Mesenteric fat pad (tissue), 1 donor: ENCODE measurements at places on chromosomes 1 and 21. TPM values are rescaled to one million over a fixed set of nuclear protein-coding genes. Genes with fewer than 3 reads are reported as not detected.

DNA sequence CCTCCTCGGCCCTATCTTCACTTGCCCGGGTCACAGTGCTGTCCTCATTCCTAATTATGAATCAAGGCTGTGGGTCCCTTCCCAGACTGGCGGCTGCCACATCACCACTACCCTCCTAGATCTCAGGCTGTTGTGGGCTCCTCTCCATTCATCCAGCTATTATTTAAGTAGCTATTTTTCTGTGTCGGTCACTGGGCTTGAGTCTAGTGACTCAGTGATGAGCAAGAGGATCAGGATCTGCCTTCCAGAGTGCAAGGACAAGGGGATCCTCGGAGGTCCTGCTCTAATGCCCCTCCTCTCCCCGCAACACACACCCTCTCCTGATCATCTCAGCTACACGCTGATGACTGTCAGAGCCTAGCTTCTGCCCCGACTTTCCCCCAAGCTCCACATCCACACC, 34.1 kb downstream of the CDCP2 start:
- no peak for DNase-seq

- DNase-seq, result no peak
Measured at GRCh38 chr1:157429601-157430240, 122.6 kb downstream of the FCRL5 start.

DNA sequence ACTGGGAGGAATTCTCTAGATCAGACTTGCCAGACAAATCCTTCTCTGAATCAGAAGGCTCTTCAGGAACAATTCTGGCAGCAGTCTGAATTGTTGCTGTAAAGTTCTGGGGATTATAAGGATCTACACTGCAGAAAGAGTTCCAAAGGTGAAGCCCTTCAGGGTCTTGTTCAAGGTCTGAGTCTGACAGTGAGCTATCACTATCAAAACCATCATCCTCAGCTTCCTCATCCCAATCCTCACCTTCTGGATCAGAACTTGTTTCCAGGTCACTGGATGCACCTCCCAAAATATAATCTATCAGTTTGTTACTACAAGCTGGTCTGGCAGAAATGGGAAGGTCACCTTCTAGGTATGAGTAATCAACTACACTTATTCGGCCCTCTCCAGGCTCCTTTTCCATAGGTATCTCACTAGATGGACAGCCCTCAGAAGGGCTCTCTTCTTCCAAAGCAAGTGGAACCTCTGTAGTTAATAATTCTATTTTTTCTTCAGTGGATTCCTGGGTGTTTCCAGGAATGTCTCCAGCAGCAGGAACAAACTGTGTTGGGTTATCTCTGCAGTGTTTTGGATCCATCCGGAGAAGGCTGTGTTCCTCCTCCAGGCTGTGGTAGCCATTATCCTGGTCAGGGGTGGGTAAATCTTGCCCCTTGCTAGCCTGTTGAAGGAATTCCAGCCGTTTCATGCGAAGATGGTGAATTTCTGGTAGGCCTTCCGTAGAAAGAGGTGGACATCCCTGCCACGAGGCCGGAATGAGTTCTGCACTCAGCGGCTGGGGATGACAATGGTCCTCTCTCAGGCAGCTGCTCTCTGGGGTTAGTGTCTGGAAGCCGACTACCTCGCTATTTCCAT, 1.6 kb downstream of the PPP1R15B start:
- no peak for DNase-seq

- no peak for DNase-seq
Measured at GRCh38 chr1:243433737-243434370, 178.0 kb downstream of the SDCCAG8 start.

DNA sequence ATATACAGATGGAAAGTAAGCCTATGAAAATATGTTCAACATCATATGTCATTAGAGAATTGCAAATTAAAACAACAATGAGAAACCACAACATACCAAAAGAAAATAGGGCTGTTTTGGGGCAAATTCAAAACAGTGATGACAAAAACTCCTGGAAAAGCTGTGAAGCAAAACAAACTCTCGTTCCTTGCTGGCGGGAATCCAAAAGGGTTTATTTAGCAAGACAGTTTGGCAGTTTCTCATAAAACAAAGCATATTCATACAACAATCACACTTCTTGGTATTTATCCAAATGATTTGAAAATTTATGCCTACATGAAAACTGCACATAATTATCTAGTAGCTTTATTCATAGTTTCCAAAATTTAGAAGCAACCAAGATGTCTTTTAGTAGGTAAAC, 44.4 kb downstream of the COL11A1 start:
- no peak for DNase-seq

DNA sequence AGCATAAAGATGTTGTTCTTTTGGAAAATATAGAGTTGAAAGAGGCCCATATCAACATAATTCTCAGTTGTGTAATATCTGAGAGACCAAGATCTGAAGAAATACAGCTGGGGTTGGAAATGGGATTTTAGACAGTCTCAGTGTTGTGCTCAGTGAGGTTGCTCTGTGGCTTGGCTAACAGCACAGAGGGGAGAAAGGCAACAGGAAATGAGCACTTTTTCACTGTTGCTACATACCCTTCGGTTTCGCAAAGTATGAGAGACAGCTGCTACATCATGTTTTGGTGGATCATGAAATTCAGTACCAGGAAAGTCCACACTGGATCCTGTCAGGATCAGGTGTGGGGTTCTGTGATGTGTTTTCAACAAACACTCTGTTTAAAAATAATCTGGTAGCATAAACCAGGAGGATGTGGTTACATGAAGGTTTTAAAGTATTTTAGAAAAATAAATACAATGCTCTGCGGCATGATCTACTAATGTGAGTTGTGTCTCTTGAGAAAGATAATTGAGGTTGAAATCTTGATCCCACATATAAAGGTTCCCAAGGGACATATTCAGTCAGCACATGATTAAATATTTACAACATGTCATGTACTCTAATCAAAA, 7.0 kb upstream of the GPR88 start:
- no peak for DNase-seq

GRCh38 chr1:21685946-21686678, 17.0 kb upstream of the RAP1GAP start:
- no peak for DNase-seq

DNA sequence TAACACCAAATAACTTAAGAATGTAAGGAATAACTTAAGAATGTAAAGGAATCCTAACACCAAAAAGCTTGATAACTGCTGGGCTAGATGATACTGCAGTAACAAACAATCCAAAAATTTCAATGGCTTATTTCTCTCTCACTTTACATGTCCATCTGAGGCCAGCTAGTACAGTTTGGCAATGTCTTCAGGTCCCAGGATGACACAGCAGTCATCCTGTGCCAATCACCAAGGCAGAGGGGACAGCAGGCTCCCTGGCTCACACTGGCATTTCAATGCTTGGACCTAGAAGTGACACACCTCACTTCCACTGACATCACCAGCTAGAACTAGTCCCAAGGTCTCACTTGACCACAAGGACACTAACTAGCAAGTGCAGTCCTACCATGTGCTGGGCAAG, 15.3 kb downstream of the DNAJC11 start:
- DNase-seq, result peak; percentile 30

DNA sequence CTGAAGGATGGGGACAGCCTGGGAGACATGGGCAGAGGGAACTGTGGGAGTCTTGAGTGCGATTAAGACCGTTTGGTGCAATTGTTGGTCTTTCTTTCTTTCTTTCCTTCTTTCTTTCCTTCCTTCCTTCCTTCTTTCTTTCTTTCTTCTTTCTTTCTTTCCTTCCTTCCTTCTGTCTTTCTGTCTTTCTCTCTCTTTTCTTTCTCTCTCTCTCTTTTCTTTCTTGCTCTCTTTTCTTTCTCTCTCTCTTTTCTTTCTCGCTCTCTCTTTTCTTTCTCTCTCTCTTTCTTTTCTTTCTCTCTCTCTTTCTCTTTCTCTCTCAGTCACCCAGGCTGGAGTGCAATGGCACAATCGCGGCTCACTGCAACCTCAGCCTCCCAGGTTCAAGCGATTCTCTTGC, 2.9 kb upstream of the KLHDC9 start:
- DNase-seq, result no peak

DNA sequence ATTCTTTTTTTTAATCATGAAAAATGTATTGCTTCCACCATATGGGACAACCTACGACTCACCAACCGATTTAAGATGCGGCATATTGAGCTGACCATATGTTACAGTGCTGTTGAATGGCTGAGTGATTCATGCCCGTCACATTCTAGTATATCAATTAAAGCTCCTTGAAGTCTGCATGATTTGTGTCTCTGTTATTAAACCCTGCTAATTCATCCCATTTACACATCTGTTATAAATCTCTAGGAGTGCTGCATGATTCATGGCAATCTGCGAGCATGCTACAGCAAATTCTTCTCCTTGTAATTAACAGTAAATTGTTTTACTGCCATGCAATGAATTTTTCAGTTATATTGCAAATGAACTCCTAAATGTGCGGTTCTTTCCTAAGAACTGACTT, 239.8 kb downstream of the USH2A start:
- no peak for DNase-seq

GRCh38 chr1:52358851-52359497, 7.0 kb downstream of the CC2D1B start:
- no peak for DNase-seq

- no peak for DNase-seq
Measured at GRCh38 chr1:66012106-66012784, 219.6 kb downstream of the PDE4B start.

DNA sequence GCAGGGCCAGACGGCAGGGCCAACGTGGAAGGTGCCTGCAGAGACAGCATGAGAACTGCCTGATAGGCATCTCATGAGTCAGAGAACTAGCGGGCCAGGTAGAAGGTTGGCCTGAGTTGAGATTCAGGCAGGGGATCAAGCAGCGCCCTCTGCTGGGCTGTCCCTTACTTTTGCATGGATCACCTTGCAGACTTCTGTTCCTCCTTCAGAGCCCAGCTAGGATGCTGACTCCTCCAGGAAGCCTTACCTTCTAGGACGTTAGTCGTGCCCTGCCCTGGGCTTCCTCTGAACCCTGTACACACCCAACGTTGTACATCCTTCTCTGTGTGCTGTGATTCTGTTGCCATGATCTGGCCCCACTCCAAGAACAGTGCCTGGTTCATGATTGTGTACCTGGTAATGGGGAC, 231.3 kb upstream of the VAMP3 start:
- DNase-seq, result no peak

DNA sequence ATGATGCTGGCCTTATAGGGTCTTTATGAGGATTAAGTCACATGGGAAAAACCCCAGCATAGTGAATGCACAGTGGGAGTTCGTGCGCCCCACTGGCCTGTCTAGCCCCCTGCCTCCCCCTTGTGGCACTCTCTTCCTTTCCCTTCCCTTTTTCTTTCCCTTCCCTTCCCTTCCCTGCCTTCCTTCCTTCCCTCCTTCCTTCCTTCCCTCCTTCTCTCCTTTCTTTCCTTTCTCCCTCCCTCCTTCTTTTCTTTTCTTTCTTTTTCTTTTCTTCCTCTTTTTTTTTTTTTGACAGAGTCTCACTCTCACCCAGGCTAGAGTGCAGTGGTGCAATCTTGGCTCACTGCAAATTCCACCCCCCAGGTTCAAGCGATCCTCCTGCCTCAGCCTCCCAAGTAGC, 38.6 kb downstream of the HTR6 start:
- no peak for DNase-seq

- no peak for DNase-seq
Measured at GRCh38 chr1:55893155-55893554, 678.0 kb upstream of the USP24 start.

DNA sequence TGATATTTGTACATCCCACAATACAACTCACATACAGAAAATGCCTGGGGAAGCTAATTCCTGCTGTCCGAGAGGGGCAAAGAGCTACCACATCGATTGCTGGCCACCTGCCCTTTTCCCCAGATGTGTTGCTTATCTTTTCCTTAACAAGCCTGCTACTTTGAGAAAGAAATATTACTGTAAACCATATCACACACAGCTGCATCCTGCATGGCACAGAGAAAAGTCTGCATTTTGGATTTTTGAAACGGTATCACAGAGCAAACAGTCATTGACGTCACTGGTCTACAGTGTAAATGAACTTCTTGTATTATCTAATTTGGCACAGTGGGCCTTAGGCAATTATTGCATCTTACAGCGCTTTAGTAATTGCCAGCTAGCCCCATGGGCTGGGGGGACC, 164.7 kb downstream of the CLIC6 start:
- DNase-seq, result no peak

GRCh38 chr1:98210563-98210962, 289.7 kb upstream of the DPYD start:
- DNase-seq, result no peak

- DNase-seq, result no peak
Measured at GRCh38 chr1:151143986-151144385, 2.4 kb downstream of the SEMA6C start.

HIVEP3 gene
- 19.9 TPM for total RNA-seq

KIF17 gene
- total RNA-seq, result 4.6 TPM

SYT6 gene
- total RNA-seq, result not detected

GREM2 gene
- 0.16 TPM for total RNA-seq

SYCP1 gene
- total RNA-seq, result not detected

PLA2G5 gene
- total RNA-seq, result 5.5 TPM

RNASEL gene
- 7.3 TPM for total RNA-seq

LINGO4 gene
- total RNA-seq, result not detected

HES3 gene
- not detected for total RNA-seq

HHAT gene
- 2.5 TPM for total RNA-seq

AMY1C gene
- total RNA-seq, result not detected

TRIM46 gene
- 0.22 TPM for total RNA-seq

ACTN2 gene
- 0.71 TPM for total RNA-seq

NR5A2 gene
- total RNA-seq, result 9.6 TPM
